ENCODE measurements at places on chromosomes 4 and X.
A peak's percentile ranks its signal among the peaks of the same experiment; 100 is the strongest.

DNA sequence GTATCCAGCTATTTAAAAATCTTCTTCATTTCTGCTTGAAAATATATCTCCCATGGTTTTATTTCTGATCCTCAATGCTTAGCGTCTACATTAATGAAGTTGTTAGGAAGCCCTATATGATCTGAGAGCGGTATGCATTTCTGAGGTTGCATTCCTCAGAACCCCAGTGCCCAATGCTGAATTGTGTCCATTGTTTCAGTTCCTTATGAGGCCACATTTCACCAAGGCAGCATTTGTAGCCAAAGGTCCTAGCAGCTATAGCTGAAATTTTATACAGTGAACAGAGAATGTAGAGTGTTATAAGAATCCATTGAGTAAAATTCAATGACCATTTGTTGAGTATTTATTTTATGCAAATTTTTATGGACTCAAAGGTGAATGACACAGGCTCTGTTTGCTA, 209.5 kb downstream of the PCDH7 start:
- no peak for DNase-seq

GRCh38 chr4:143782521-143782920, 82.0 kb upstream of the FREM3 start:
- no peak for DNase-seq

- no peak for DNase-seq
Measured at GRCh38 chr4:1247864-1248244, 1.1 kb downstream of the CTBP1 start.

DNA sequence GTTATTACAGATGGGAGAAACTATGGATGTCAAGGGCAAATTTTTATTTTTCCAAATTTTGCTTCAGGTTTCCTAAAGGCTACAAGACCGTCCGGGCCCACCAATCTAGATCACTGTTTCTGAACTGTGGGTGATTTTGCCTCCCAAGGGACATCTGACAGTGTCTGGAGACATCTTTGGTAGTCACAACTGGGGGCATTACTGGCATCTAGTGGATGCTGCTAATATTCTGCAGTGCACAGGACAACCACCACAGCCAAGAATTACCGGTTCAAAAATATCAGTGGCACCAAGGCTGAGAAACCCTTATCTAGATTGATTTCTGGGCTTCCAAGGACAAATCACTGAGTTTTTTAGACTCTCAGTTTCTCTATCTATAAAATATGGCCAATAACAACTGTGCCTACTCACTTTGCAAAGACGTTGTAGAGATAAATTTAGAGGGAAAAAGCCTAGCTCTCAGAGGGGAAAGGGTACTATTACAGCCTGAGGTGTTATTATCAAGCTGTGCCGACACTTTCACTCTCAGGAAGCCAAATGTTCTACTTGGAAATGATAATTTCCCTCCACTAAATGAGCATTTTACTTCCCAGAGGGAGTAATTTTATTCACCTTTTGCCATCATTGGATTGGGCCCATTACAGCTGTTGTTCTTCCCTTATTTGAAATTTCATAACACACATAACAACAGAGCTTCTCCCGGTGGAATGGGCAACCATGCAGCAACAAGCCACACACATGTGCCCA, 442.1 kb downstream of the CENPC start:
- DNase-seq, result no peak

DNA sequence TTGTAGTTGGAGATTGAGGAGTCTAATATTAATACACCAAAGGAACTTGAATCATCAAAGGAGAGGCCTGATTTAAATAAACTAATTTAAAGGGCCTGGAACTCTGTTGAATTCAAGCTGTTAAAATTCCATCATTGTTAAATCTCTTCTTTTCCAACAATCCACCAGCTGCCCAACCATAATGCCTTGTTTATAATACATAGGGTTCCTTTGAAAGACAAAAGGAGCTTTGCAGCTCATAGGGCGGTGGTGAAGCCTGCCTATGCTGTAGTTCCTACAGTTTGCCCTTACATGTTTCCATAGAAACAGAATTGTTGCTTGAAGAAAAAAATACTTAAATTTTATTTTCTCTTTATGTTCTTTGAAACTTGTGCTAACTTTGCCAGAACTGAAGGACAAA, 102.8 kb downstream of the GLUD2 start:
- no peak for DNase-seq

GRCh38 chr4:105765690-105766407, 57.3 kb downstream of the GSTCD start:
- DNase-seq, result no peak

- DNase-seq, result no peak
Measured at GRCh38 chrX:633985-634958, 3.7 kb downstream of the SHOX start.

DNA sequence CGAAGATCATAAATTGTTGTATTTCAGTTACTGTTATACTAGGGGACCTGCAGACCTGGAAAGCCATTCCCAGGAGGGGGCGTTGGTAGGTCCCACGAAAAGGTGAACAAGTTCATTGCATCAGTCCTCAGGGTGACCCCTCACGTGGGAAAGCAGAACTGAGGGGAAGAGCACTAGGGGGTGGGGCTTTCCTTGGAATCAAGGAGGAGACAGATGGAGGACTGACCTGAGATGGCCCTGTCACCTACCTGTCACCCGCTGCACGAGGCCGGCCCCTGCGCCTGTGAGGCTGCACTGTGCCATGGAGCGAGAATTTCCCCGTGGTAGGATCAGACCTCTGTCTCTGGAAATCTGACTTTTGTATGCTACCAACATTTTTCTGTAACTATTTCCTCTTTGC, 41.8 kb upstream of the CLDN24 start:
- no peak for DNase-seq

- no peak for DNase-seq
Measured at GRCh38 chr4:100849319-100849718, 331.5 kb upstream of the EMCN start.

- no peak for DNase-seq
Measured at GRCh38 chr4:170083541-170083940, 6.2 kb downstream of the AADAT start.

DNA sequence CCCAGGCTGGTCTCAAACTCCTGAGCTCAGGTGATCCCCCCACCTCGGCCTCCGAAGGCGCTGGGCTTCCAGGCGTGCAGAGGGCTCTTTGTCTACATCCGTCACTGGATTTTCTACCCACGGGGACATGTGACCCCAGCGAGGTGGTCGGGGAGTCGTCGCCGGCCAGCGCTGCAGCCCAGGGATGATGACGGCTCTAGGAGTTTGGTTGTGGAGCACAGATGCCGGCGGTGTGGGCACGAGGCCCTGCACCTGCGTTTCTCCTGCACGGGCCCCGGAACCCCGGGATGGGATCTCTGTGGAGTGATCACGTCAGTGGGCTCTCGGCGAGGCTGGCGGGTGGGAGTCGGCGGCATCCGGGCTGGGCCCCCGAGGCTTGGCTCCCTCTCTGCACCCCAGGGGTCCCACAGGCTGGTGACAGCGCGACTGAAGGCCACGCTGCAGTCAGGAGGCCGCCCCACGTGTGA, 9.1 kb upstream of the GTPBP6 start:
- no peak for DNase-seq

DNA sequence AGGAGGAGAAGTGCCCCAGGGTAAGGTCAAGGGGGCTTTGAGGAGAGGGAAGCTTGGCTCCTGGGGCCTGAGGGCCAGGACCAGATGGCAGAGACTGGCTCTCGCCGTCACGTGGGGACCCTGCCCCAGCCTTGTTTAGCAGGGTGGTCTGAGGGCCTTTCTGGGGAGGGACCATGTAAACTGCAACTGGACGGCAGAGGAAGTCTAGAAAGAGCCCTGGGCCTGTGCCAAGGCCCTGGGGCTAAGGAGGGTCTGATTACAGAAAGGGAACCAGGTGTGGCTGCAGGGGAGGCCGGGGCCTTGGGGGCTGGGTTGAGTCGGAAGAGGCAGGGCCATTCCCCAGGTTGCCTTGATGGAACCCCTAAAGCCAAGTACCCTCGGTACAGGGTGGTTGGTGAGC, 1.8 kb upstream of the HGFAC start:
- peak; percentile 6 for DNase-seq

DNA sequence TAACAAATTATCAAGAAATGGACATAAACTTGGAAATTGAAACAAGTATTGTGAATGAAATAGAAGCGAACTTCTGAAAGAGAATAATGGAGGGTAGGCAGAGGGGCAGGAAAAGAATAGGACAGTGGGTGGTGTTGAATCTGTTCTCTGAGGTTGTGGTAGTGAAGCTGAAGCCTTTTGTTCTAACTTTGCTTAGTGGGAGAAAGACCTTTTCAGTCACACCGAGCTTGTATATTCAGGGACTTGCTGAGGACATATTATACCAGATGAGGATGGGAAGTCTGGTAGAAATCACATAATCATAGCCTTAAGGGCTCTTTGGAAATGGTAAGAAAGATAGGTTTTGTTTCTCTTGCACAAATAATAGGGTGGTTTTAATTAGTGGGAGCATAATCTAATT, 115.4 kb upstream of the NDST4 start:
- no peak for DNase-seq

- no peak for DNase-seq
Measured at GRCh38 chrX:40078489-40079227, 19.1 kb downstream of the BCOR start.

- DNase-seq, result no peak
Measured at GRCh38 chrX:41516999-41517765, 70.0 kb downstream of the NYX start.

DNA sequence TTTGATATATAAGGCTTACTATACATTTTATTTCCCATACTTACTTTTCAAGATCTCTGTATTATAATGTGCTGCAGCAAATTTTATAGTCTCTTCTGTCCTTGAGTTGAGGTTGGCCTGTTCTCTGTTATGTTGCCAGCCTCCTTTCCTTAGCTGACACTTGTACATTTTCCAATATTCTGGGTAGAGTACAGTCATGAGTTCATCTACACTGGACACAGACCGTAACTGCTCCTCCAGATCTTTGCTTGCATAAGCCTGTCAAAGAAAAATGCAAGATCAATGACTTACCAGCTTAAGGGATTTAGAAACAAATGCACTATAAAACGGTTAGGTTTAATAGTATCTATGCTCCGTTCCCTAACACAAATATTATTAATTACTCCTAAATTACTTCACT, 63.2 kb downstream of the VEGFC start:
- DNase-seq, result no peak

DNA sequence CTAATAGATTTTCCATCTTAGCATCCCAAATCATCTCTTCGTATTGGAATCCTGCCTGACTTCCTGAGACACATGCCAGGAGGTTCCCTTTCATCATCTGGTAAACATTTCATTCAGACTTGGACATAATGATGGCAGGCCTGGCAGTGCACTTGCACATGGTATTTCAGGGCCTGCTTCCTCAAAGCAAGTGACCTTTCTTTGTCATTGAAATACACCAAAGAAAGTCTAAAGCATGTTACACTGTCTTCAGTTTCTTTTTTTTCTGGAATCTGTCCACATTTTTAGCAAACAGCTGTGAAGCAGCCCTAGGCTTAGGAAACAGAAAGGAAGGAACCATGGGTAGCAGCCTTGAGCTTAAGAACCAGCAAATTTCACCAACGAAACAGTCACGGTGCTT, 205.9 kb upstream of the VCX start:
- DNase-seq, result no peak

GRCh38 chr4:62070291-62070852, 870.2 kb downstream of the ADGRL3 start:
- DNase-seq, result no peak

DNA sequence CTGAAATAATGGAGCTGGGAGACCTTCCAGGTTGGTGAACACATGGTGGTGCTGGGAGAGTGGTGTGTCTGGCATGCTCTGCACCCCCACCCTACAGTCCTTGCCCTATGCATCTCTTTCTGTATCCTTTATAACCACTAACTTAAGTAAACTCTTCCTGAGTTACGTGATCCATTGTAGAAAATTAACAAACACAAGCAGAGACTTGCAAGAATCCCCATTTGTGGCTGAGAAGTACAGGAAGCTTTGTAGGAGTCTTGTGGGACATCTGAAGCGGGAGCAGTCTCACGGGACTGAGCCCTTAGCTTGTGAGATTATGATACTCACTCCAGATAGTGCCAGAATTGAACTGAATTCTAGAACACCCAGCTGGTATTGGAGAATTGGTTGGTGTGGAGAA, 14.3 kb upstream of the FAM13A start:
- DNase-seq, result no peak

DNA sequence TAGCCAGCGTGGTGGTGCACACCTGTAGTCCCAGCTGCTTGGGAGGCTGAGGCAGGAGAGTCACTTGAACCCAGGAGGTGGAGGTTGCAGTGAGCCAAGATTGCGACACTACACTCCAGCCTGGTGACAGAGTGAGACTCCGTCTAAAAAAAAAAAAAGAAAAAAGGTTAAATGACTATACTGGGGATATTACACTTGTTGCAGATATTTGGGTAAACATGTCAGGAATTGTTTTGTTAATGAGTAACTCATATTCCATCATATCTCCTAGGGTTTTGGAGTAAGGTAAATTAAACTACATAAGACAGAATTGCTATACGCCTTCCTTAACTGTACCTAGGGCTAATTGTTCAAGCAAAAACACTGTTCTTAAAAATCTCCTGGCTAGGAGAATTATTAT, 291.4 kb upstream of the IGFBP7 start:
- DNase-seq, result no peak

DNA sequence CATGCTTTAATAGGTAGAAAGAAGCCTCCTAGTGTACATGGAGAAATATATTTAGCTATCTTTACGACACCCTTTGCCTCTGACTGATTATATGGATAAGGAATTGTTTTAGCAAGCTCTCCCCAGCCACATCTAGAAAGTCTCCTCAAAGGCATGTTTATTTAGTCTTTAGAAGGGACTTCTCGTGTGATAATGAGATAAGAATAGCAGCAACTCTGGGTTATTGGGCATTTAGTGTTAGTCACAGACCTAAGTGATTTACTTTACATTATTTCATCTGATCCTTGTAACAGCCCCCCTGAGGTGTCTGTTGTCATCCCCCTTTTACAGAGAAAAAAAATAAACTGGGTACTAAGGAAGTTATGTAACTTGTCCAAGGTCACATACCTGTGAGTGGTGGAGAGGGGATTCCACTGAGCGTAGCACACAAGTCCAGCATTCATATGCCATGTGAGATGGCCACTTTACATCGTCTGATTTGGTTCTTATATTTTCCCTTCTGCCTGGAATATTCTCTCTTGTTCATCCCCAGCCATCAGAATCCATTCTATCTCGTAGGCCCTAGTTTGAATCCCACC, 77.7 kb downstream of the TSPAN7 start:
- no peak for DNase-seq

DNA sequence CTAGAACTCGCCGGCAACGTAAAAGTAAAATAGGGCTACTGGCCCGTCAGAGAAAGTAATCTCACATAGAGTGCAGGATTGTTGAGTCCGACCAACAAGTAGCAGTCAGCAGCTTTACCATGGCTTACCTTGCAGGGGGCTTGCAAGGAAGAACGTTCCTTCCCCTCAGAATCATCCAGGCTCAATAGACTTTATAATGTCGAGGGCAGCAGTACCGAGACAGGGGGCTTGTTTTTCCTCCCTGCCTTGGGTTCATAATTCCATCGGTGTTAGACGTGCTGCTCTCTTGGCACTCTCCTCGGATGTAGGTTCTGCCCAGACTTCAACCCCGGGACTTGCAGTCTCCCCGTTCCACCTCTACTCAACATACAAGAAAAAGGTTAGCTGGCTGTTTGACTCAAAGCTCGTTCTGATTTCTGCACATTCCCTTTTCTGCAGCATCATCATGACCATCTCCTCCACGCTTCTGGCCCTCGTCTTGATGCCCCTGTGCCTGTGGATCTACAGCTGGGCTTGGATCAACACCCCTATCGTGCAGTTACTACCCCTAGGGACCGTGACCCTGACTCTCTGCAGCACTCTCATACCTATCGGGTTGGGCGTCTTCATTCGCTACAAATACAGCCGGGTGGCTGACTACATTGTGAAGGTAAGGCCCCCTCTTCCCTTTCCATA, 1.5 kb downstream of the SLC10A4 start:
- no peak for DNase-seq

Data from NCI-H2029 treated with DMSO at 0.1 percent for 48 hours (cell line).